NCI-H146 (cell line): ENCODE measurements at places on chromosomes 2 and 18.

DNA sequence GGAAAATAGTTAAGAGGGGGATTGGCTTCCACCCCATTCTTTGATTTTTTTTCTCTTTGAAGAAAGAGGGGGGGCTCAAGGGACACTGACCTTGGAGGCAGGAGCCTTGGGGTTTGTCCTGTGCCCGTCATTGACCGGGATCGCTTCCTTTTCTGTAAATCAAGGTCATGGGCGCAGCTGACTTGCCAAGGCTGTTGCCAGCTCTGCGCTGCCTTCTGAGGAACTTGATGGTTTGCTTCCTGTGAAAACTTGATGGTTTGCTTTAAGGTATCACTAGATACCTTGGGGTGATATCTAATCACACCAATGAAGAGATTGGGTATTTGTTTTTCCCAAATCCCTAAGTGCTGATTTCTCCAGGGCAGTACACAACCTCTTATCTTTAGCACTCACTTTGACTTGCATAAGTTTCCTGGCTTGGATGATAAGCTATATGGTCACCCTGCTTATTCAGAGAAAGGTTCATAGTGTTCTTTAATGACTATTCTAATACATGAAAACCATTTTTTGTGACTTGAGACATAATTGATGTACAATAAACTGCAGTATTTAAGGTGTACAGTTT lies 56.0 kb downstream of the DGKD start:
- DNase-seq, result no peak

- DNase-seq, result no peak
These were observed 142.7 kb downstream of the EML6 start for GRCh38 chr2:54866179-54866578.

- no peak for DNase-seq
These were observed 12.5 kb downstream of the GAREM2 start for GRCh38 chr2:26185304-26185928.

- no peak for DNase-seq
These were observed 194.9 kb upstream of the KYNU start for GRCh38 chr2:142682528-142682927.

DNA sequence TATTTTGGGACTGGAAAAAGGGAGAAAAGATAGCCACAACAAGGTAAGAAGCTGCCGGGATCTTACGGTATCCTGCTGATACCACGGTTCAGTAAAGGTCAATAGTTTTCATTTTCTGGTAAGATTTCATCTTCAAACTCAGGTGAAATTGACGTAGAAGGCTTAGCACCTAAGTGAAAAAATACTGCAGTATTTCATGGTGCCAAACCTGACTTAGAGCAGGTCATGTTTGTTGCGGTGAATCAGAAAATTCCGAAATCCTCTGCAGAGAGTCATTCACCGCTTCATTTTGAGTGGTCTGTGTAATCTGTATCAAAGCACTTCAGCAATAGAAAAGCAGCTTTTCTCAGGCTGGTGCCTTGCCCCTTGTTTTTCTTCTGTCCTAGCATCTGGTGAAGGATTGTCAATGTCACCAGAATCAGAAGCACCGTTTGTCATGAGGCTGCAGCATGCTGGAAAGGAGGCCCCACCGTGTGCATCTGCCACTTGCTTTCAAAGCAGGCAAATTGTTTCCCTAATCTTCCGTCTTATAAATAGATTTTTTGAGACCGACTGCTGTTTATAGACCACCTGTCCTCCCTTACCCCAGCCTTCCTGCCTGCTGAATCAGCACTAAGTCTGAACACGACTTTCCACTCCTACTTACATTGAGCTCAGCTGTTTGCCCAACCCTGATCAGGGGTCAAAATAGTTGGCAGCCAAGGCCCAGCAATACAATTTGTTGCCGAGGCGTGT lies 156.3 kb downstream of the EML6 start:
- peak; percentile 60 for DNase-seq

DNA sequence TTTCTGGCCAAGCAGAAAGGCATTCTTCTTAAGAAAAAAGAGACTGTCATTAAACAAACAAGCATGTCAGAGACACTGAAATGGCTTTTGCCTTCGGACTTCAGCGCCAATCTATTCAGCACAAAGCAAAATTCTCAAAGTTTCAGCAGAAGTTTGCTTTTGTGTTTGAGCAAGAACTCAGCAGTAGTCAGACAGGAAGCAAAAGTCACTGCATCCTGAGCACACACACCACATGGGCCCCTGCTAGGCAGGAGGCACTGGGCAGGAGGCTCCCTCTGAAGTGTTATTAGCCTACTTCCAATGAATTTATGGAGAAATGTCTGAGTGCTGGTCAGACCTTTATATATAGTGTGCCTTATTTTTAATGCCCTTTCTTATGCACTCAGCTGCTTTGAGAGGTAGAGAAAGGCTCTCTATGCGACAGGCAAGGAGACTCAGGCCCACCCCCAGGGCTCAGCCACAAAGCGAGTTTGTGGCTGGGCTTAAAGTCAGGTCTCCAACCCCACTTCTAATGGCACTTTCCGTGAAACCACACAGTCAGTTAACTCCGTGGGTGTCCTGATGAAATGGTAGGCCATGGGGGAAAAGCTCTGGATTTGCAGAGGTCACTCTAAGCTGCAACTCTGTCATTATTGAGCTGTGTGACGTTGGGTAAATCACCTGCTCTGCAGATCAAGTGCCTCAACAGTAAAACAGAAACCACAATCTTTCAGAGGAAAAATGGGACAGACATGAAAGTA lies 161.0 kb upstream of the TMEM200C start:
- DNase-seq, result no peak

DNA sequence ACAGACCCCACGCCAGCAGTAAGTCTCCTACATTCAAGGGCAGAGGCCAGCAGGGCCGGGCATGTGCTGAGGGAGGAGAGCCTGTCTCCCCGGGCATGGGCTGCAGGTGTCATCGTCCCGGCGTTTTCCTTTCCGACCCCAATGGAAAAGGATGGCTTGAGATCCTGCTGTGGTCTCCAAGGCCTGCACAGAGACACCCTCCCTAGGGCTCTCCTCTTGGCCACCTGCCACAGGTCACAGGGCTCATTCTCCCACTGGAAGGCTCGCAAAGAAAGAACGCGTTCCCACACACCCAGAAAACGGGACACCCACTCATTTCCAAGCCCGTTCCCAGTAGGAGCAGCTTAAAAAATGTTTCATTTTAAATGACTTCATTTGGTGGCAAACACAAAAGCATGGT lies 41.0 kb downstream of the DIPK1C start:
- no peak for DNase-seq

- no peak for DNase-seq
These were observed 52.3 kb upstream of the ROCK1 start for GRCh38 chr18:21163647-21164547.

GRCh38 chr2:201467666-201468065 lies 16.1 kb downstream of the STRADB start:
- DNase-seq, result no peak

DNA sequence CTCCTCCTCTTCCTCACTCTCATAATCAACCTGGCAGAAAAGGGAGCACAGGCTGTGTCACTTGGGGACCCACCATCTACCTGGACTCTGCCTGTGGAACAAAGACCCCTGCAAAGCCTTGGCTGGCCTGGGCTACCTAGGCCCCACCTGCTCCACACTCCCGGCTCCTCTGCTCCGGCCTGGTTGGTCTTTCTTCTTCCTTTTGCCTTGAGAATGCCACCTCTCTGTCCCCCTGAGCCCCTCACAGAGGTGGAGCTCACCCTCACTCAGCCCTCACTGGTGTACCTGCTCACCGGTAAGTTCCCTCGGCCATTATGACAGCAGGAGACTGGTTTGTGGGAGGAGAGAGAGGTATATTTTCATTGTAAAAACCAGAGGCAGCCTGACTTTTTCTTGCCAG lies 74.1 kb downstream of the POLR1A start:
- DNase-seq, result no peak

GRCh38 chr2:58039170-58039611 lies 7.4 kb upstream of the VRK2 start:
- no peak for DNase-seq

DNA sequence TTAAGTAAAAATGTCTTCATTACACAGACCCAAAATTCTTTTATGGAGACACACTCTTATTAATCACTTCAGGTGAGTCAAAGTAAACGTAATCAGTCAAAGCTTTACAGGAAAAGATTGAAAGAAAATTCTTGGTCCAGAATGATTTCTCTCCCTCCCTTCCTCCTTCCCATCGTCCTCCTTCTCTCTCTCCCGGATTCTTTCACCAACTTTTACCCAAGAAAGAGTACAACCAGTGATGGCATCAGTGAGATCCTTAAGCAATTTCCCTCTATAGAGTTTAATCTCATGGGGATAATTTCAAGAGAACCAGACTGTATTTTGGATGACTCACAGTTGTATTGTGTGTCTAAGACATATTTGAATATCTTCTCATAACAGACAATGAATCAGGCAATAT lies 258.1 kb downstream of the ALK start:
- DNase-seq, result no peak

DNA sequence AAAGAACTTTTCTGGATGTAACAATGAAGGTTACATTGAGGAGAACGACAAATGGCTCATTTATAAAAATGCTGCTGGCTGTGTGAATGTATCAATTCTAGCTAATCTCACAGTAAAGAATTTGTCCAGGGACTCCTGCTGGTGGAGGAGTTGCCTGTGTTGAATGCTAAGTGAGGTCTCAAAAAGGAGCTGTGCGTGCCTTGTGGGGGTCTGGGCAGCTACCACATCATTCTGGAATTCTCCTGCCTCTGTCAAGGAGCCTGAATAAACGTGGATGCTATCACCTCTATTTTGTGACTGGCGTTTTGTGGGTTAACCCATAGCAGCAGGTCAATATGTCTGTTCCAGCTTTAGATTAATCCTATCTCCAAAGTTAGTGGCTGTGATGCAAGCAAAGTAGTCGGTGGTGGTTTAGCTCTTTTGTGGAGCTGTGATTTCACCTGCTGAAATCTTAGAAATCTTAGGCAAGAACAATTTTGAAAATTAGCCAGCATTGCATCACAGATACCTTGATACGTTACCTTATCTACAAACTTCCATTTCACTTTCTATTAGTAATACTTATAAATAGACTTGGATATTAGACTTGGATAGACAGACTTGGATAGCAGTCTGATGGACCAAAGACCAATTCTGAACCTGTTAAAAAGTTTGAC lies 96.8 kb downstream of the MTCL1 start:
- no peak for DNase-seq

GRCh38 chr2:105798595-105798994 lies 53.9 kb downstream of the NCK2 start:
- DNase-seq, result no peak

GRCh38 chr18:21444465-21445212 lies 155.9 kb downstream of the ESCO1 start:
- DNase-seq, result peak; percentile 79

GRCh38 chr18:48949606-48950535 lies 894 bp downstream of the SMAD7 start:
- peak; percentile 85 for DNase-seq

- no peak for DNase-seq
These were observed 135.5 kb downstream of the EIPR1 start for GRCh38 chr2:3241971-3242746.

DNA sequence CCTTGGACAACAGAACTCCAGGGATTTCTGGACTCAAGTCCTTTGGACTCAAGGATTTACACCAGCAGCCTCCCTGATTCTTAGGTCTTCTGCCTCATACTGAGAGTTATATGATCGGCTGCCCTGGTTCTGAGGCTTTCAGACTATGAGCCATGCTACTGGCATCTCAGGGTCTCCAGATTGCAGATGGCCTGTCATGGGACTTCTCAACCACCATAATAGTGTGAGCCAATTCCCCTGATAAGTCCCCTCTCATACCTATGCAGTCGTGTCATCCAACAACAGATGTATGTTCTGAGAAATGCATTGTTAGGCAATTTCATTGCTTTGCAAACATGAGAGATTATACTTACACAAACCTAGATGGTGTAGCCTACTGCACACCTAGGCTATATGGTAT lies 61.4 kb upstream of the MSTN start:
- no peak for DNase-seq

GRCh38 chr2:70987386-70987785 lies 7.3 kb downstream of the TEX261 start:
- DNase-seq, result no peak

- peak; percentile 76 for DNase-seq
These were observed 12.0 kb upstream of the DARS1 start for GRCh38 chr2:135997380-135997779.

DNA sequence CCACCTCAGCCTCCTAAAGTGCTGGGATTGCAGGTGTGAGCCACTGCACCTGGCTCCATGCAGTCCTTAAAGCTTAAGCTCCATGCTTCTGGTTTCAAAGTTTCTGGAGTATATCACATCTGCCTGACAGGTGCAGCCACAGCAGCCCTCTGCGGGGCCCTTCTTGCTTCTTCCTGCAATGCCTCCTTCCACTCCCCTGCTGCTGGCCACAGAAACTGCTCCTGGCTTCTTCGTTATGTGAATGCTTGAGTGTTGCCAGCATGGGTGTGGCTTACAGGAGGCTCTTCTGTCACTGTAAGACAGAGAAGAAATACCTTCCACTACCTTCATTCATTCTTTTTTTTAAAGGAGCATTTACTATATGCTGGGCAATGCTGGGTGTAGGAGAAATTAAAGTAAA lies 10.1 kb upstream of the CCBE1 start:
- DNase-seq, result no peak

GRCh38 chr18:23113576-23113975 lies 21.7 kb upstream of the CABLES1 start:
- DNase-seq, result no peak

GRCh38 chr2:195579776-195580555 lies 77.1 kb upstream of the SLC39A10 start:
- no peak for DNase-seq

- no peak for DNase-seq
These were observed 25.9 kb downstream of the SMAD7 start for GRCh38 chr18:48924630-48925490.

- no peak for DNase-seq
These were observed 346.4 kb upstream of the HS6ST1 start for GRCh38 chr2:128665113-128665512.

DNA sequence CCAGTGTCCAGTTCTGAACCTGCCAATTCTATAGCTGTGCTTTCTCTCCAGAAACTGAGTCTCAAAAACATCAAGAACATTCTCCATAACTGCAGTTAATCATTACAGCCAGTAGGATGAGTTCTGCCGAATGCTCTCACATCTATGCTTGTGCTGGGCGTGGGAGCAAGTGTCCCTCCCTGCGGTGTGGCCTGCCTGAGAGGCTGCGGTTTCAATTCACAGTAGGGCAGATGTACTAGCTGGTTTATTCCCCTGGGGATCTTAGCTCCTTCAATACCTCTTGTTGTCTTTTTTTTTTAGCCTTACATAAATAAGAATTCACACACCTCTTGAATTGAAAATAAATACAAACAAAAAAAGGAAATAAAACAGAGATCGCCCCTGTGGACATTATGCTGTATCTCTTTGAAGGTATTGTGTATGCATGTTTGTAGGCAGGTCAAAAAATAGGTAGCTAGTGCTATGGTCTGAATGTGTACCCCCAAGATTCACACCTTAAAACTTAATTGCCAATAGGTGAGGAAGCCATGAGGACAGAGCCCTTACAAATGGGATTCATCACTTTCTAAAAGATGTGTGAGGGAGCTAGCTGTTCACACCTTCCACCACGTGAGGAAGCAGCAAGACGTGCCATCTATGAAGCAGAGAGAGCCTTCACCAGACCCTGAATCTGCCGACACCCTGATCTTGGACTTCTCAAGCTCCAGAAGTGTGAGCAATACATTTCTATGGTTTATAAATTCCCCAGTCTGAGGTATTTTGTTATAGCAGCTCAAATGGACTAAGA lies 74.3 kb downstream of the BCL2L11 start:
- no peak for DNase-seq
